ENCODE measurements at places on chromosomes 2 and 18.

GRCh38 chr2:112140899-112141625 is 2.9 kb downstream of the FBLN7 start:
- no peak for DNase-seq

DNA sequence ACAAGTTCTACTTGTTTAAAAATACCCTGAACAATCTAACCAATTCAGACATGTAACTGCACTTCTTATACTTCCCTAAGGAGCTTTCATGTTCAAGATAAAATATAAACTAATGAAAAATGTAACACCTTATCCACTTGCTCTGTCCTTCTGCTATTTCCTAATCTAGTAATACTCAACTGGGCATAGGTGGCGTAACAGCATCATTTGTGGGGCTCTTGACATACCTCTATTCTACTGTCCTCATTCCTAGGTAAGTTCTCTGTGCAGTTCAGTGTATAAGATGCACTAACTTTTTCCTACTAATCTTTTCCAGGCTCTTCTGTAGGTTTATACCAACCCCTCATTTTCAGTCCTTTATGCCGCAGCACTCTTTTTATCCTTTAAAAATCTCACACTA is 36.7 kb downstream of the PRKD3 start:
- DNase-seq, result no peak

GRCh38 chr18:22456116-22456480 is 38.4 kb upstream of the CTAGE1 start:
- DNase-seq, result no peak

DNA sequence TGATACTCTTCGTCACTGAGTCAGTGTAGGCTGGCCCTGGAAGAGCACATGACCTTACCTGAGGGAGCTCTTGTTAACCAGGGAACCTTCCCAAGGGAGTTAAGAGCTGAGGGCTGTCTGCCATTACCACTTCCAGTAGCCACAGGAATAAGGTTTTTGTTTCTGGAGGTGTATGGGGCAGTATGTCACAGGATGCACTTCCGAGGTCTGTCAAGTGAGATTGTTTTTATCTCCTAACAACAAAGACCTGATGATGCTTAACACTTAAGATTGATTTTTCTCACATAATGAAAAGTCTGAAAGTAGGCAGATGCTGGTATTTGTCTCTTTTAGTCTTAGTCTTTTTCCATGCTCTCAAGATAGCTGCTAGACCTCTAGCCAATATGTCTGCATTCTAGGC is 41.8 kb downstream of the PSMA8 start:
- DNase-seq, result no peak

- no peak for DNase-seq
Observed at GRCh38 chr2:173793709-173794565, 171.2 kb downstream of the SP3 start.

DNA sequence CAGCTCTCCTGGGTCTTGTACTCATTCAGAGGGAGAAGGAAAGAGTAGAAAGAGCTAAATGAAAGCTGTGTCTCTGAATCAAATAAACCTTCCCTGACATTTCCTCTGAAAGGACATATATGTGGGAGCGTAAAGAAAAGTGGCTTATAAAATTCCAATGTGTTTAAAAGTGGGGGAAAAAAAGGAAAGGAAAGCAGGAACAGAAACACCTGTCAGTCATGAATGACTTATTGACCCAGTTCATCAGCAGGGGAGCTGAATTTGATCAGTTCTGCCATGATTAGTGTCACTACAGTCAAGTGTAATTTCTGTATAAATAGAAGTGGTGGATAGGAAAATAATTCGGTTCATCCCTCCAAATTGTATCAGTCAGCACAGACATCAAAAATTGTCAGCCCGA is 382.5 kb downstream of the ERBB4 start:
- no peak for DNase-seq

GRCh38 chr2:133424876-133425275 is 143.4 kb downstream of the NCKAP5 start:
- DNase-seq, result no peak

DNA sequence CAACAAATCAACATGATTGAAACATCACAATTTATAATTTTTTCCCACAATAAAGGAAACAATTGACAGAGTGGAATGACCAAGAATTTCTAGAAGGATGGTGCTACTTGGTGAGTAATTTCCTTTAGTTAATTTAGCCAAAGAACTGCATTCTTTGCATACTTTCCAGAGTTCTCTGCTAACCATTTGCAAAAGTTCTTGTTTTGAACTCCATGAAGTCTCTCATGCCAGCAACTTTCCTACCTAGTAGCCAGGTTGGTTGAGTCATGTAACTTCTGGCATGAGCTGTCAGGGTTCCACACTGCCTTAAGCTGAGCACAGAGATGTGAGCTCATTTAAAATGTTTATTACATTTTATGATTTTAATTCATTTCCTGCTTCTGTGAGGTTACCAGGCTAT is 539.6 kb downstream of the PID1 start:
- no peak for DNase-seq
